Activated CD4-positive, alpha-beta T cell treated with anti-CD3 and anti-CD28 coated beads for 36 hours (primary cell): ENCODE measurements at places on chromosomes 11 and 22. TPM values are rescaled to one million over a fixed set of nuclear protein-coding genes. Genes with fewer than 3 reads are reported as not detected.

GRCh38 chr11:59191095-59191494, 19.2 kb downstream of the DTX4 start:
- no peaks in the 10 kb centered on the region for H3K27me3 ChIP-seq
- no peak overlapping the region for H3K27ac ChIP-seq
- H3K4me1 ChIP-seq: no peaks in the 10 kb centered on the region
- DNase-seq: no peak

DNA sequence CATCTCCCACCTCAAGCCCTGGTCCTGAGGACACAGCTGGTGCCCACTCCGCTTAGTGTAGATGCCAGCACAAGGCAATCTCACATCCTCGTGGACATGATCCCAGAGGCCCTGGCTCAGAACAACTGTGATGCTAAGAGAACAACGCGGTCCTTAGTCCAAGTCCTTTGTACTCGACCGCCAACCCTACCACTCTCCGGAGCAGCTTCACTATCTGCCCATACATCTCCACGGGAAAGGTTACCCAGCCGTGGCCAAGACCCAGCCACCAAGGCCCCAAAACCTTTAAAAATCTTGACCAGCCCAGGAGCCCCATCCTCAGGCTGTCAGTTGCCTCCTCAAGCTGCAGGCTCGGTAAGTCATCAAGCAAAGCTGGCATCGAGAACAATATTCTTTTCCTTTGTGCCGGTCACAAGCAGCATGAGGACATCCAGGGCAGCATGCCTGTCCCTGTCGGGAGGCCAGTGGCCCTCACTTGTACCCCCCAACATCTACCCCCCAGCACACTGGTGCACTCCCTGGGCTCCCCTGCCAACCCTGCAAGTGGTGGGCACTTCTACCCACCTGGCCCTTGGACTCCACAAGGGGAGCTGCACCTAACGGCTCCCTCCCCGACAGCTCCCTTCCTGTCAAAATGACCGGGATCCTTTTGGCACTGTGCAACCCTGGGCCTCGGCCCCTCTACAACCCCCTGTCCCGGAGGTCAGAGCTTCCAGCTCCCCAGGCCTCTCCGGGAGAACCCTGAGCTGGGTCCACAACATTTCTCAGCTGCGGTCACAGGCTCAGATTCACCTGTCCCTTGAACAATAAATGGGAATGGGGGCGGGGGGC, 2.5 kb downstream of the OSBPL5 start:
- no peak overlapping the region for H3K27ac ChIP-seq
- H3K4me3 ChIP-seq: no peak overlapping the region
- no peaks in the 10 kb centered on the region for H3K36me3 ChIP-seq
- H3K4me1 ChIP-seq: peaks cover 23% of the 10 kb centered on the region
- DNase-seq: no peak

- DNase-seq: no peak
- H3K4me3 ChIP-seq: no peak overlapping the region
- no peaks in the 10 kb centered on the region for H3K36me3 ChIP-seq
- H3K27me3 ChIP-seq: no peaks in the 10 kb centered on the region
- no peak overlapping the region for H3K27ac ChIP-seq
Observed at GRCh38 chr22:40982482-40983385, 31.6 kb downstream of the RBX1 start.

DNA sequence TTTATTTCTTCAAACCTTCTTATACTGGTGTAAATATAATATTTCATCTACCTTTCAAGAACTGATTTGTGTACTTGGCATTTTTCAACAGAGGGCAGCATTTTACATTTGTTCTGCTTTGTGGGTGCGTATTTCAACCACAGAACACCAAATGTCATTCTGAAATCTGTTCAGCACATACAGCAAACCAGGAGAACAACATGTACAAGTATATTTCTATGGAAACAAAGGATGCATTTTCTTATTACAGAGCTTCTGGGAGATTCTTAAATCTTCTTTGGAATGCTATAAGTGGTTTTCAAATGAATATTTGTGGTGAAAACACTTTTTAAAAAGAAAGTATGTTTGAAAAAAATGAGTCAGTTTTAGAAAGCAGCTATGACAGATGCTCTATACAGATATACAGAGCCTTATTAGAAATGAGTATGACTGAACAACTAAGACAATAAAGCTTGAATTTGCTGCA, 946.0 kb downstream of the FAM181B start:
- H3K27me3 ChIP-seq: no peaks in the 10 kb centered on the region
- H3K4me3 ChIP-seq: no peak overlapping the region
- no peaks in the 10 kb centered on the region for H3K36me3 ChIP-seq
- H3K4me1 ChIP-seq: peaks cover 19% of the 10 kb centered on the region
- DNase-seq: peak; percentile 13
- H3K27ac ChIP-seq: no peak overlapping the region

Gene LAMTOR1
- 50.7 TPM for total RNA-seq

GRCh38 chr11:111766834-111767142, 599 bp upstream of the PPP2R1B start:
- no peak for DNase-seq
- H3K27ac ChIP-seq: peak overlapping the region; percentile 98
- H3K27me3 ChIP-seq: no peaks in the 10 kb centered on the region
- H3K4me3 ChIP-seq: peak overlapping the region; percentile 85
- H3K4me1 ChIP-seq: peaks cover 32% of the 10 kb centered on the region
- peaks cover 33% of the 10 kb centered on the region for H3K36me3 ChIP-seq

DNA sequence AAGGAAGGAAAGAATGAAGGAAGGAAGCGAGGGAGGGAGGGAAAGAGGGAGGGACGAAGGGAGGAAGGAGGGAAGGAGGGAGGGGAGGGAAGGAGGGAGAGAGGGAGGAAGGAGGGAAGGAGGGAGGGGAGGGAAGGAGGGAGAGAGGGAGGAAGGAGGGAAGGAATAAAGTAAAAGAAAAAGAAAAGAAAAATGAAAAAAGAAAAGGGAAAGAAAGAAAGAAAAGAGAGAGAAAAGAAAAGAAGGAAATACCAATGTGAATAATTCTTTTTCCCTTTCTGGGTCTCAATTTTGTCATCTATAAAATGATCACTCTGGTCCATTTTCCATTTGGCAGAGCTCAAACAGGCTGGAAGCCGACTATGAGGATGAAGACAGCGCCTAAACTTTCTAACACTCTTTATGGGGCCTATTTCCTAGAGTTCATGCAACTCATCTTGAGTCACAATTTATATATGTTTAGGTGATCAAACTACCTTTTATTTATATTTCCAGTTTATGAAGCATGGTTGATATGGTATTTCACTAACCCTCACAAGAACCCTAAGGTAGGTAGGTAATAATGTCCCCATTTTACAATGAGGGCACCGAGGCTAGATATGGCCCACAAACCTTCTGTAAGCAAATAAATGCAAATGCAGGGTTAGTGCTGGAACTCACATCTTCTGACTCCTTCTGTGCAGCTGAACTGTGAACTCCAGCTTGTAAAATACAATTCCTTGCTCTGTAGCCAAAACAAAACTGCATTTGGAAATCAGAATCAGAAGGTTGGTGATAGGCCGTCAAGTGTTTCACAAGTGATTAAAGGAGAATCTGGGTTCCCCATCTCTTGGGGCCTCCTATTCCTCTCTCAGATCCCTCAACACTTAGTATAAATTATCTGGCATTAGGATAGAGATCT, 434.3 kb downstream of the ETS1 start:
- no peak for DNase-seq
- H3K4me3 ChIP-seq: no peak overlapping the region
- peaks cover 10% of the 10 kb centered on the region for H3K4me1 ChIP-seq
- no peaks in the 10 kb centered on the region for H3K36me3 ChIP-seq

DNA sequence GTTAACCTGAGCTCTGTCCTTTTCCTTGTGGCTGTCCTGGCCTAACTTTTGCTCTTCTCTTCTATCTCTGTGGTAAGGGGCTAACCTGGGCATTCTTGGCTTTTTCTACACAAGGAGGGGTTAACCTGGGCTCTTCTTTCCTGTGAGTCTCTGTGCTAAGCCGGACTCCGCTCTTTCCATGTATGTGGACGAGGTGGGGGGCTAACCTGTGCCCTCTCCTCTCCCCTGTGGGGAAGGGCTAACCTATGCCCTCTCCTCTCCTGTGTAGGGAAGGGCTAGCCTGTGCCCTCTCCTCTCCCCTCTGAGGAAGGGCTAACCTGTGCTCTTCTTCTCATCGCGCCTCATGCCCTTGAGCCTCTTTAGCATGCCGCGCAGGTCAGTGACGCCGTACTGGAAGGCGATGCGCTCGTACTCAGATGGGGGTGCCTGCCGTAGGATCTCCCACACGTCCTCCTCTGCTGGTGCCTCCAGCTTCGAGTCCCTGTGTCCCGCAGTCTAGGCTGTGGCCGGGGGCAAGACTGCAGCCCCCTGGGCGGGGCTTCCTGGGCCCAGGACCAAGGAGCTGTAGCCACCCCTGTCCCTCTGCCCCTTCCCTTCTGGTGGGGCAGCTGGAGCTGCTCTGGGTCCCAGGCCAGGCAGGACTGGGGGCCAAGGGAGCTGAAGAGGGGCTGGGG, 6.5 kb downstream of the MYBPC3 start:
- DNase-seq: no peak
- H3K4me1 ChIP-seq: no peaks in the 10 kb centered on the region
- no peak overlapping the region for H3K4me3 ChIP-seq

Gene CDC42EP2
- 0.93 TPM for total RNA-seq

Gene MS4A14
- not detected for total RNA-seq

Gene P2RX6
- total RNA-seq: 0.18 TPM

DNA sequence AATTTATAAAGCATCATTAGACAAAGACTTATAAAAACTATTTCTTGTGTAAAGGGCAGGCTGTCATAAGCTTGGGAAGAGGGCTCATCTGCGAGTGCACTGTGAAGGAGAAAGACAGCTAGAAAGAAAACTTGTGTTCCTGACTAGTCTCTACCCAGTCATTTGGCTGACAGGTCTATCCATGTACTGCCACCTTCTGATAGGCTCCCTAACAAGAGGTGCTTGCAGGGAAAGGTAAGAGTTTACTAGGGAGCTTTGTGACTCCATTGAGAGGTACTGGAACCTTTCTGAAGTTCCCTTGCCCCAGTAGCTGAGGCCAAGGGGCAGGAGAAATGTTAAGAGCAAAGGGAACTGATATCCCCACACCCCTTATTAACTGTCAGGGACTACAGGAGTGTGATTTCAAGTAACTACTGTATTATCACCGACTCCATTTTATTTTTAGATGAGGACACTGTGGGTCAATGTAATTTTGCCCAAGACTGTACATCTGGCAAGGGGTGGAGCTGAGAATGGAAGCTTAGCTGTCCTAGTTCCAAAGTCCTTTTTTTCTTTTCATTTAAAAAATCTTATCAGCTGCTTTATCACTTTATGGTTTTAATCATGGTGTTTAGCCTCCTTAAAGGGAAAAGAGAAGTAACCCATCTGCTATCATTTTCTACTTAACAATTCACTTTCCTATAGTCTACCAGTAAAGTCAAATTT, 129.4 kb downstream of the ARHGAP20 start:
- no peaks in the 10 kb centered on the region for H3K27me3 ChIP-seq
- no peaks in the 10 kb centered on the region for H3K4me1 ChIP-seq
- no peak overlapping the region for H3K27ac ChIP-seq
- H3K36me3 ChIP-seq: no peaks in the 10 kb centered on the region
- no peak for DNase-seq
- no peak overlapping the region for H3K4me3 ChIP-seq

GRCh38 chr11:7609521-7609920, 63.8 kb downstream of the CYB5R2 start:
- no peak overlapping the region for H3K4me3 ChIP-seq
- no peak for DNase-seq

- no peaks in the 10 kb centered on the region for H3K4me1 ChIP-seq
- no peak for DNase-seq
- H3K27me3 ChIP-seq: peaks cover 22% of the 10 kb centered on the region
- H3K36me3 ChIP-seq: no peaks in the 10 kb centered on the region
- H3K27ac ChIP-seq: no peak overlapping the region
Observed at GRCh38 chr11:65798882-65799281, 12.0 kb downstream of the OVOL1 start.

Gene FAM181B
- total RNA-seq: not detected

Gene C22orf31
- total RNA-seq: not detected

Gene SEC14L6
- not detected for total RNA-seq

Gene APOL4
- total RNA-seq: 0.21 TPM

DNA sequence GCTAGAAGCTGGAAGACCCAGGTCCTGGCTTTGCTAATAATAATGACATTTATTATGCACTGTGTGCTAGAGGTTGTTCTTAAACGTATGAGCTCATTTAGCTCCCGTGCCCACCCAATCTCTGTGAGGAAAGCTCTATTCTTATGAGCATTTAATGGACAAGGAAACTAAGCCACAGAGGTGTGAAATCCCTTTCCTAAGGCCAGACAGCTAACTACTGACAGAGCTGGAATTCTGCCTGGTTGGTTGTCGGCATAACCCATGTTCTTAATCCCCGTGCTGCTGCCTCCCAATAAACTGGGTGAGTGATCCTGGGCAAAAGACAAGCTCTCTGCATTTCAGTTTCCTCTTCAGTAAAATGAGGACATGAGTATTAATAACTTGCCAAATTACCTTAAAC, 49.4 kb downstream of the SNX19 start:
- no peak overlapping the region for H3K27ac ChIP-seq
- no peak for DNase-seq
- H3K4me3 ChIP-seq: no peak overlapping the region
- H3K27me3 ChIP-seq: no peaks in the 10 kb centered on the region
- H3K4me1 ChIP-seq: peaks cover 6% of the 10 kb centered on the region

DNA sequence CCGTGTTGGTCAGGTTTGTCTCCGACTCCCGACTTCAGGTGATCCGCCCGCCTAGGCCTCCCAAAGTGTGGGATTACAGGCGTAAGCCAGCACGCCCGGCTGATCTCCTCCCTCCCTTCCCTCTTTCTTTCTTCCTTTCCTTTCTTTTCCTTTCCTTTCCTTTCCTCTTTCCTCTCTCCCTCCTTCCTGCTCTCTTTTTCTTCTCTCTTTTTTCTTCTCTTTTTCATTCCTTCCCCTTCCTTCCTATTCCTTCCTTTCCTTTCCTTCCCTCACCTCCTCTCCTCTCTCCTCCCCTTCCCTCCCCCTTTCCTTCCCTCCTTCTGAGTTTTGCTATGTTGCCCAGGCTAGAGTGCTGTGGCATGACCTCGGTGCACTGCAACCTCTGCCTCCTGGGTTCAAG, 3.9 kb upstream of the ZDHHC5 start:
- no peak overlapping the region for H3K4me3 ChIP-seq
- H3K36me3 ChIP-seq: peaks cover 31% of the 10 kb centered on the region
- no peak for DNase-seq
- H3K27ac ChIP-seq: no peak overlapping the region

Gene ZFTA
- 1.7 TPM for total RNA-seq

- H3K27me3 ChIP-seq: no peaks in the 10 kb centered on the region
- no peak overlapping the region for H3K27ac ChIP-seq
- DNase-seq: no peak
Observed at GRCh38 chr11:81380395-81380794, 1353.3 kb downstream of the FAM181B start.
